ENCODE measurements at places on chromosomes 2 and 18.
A peak's percentile ranks its signal among the peaks of the same experiment; 100 is the strongest.

DNA sequence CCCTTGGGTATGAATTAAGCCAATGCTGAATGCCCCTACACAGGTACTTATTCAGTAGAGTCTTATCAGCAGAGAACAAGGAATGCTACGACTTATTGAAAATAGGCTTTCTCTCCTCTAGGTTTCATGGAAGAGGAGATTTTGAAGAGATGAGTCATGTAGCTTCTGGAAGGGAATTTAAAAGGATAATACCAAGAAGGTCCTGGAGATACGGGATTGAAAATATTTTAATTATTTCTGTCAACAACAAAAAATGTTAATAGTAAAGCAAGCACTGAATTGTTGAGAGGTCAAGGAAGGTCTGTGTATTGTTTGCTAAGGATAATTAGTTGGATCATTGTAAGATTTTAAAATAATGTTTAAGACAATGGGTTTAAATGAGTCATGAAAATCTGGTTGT, 293.0 kb upstream of the SPHKAP start:
- peak; percentile 28 for DNase-seq

GRCh38 chr2:66526180-66526579, 91.3 kb downstream of the MEIS1 start:
- no peak for DNase-seq

- peak; percentile 97 for DNase-seq
These were observed 81.3 kb downstream of the STRADB start for GRCh38 chr2:201532686-201533304.

- DNase-seq: no peak
These were observed 186.8 kb upstream of the RAB12 start for GRCh38 chr18:8422391-8422790.

DNA sequence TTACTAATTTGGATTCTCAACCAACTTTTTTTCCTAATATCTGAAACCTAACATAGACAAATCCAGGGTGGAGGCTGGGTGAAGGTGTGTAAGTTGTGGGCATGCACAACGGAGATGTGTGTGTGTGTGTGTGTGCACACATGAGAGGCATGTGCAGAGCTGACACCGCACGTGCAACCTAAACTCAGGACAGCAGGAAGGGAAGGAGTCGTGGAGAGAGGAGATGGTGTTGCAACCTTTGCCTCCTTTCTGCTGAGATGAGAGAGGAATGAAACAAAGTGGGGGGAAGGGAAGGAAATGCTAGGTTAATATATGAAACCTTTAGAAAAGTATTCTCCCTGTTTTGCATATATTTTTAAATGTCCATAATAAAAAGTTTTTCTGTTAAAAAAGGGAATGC, 64.7 kb downstream of the KCTD1 start:
- DNase-seq: no peak

DNA sequence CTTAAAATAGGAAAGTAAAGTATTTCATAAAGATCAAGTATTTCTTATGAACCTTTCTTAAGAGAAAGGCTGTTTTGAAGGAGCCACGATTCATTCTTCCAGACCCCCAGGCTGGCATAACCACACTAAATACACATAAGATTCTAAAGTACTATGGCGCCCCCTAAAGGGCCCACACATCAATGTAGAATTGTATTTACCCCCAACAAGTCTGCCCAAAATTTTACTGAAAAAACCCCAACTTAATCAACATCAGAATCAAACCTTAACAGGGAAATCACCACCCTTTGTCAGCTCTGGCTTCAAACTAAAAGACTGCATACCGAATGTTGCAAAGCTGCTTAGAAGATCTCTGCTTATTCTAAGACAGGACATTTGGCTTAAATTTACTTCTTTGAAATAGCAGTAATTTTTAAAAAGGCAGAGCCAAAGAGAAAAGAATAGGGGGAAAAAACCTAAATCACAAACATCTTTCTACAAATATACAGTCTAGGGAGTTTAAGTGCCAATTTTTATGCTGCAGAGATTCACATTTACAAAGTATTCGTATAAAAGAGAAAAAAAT, 20.4 kb upstream of the BCL2 start:
- DNase-seq: peak; percentile 58

- peak; percentile 8 for DNase-seq
These were observed 13.5 kb upstream of the TWSG1 start for GRCh38 chr18:9321017-9321452.

DNA sequence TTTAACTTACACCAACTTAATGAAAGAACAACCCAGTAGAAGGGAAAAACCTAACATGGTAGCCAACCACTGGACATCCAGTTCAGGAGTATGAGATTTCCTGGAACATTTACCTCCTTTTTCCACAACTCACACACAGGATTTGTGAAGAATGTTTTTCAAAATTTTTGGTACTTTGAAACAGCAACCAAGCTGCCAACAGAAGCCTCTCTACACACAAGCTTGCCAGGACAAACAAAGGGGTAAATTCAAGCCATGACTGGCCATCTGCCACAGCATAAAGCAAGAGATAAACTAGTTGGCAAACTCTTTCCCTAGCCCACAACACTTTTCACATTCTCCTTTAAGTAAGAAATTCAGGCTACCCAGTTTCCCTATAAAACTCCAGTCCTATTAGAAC, 21.4 kb downstream of the MGAT4A start:
- DNase-seq: no peak

- no peak for DNase-seq
These were observed 114.2 kb downstream of the PTPRM start for GRCh38 chr18:7681298-7681697.

- DNase-seq: no peak
These were observed 343.4 kb downstream of the GPD2 start for GRCh38 chr2:156779416-156780120.

GRCh38 chr2:163711699-163712098, 24.1 kb downstream of the FIGN start:
- no peak for DNase-seq

DNA sequence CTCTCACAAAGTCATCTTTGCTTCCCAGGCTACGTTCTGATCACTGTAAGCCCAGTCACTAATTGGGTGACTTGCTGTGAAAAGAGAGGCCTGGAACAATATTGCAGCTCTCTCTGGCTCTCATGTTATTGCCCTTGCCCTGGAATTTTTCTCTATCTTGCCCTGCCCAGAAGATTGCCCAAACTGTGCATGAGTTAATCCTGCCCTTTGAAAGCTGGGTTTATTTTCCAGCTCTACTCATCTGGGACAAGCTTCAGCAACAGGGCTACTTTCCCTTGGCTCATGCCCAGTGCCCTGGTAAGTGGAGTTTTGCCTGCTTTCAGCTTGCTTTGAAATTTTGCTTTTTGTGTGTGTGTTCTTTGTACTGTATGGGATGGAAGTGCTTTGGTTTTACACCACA, 6.9 kb upstream of the EHBP1 start:
- DNase-seq: no peak

GRCh38 chr18:34117319-34117718, 107.4 kb downstream of the NOL4 start:
- no peak for DNase-seq

DNA sequence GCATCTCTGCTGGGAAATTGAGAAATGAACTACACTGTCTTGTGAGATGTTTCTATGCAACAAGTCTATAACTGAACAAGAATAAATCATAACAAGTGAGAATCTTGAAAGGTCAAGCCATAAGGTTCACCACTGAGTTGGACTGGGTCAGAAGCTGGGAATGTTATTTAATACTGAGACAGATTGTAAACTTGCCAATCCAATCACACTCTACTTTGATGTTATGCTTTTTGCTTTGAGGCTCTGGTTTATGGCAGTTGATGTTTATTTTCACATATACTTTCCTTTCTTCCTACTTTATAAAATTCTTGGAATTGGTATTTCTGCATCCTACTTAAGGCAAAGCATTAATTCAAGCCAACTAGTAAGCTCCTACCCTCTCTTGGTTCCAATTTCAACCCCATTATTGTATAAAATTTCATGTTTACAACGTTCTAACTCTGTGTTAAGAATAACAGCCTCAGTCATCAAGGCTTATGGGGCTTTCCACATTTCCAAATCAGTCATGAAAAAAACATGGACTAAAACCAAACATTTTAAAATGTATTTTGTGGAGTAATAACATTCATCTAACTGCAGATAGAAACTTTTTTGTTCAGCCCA, 533.4 kb downstream of the NYAP2 start:
- no peak for DNase-seq

GRCh38 chr2:168272225-168272624, 24.8 kb upstream of the STK39 start:
- DNase-seq: no peak

GRCh38 chr2:6744038-6744437, 121.7 kb downstream of the CMPK2 start:
- DNase-seq: no peak

DNA sequence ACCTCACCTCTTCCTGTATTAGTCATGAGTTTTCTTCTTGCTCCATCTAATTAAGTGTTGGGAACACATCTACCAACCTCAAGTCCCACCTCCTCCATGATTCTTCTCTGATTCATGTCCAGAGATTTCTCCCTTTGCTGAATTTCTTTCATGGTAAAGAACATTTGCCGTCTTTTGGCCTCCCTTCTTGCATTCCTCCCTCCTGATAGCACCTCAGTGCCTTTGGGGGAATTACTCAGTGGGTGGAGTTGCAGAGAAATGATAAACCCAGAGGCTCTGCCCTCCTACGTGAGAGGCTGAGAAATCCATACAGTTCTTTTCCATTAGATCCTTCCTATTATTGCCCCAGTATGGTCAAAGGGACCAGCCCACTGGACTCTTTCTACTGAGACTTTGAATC, 651.9 kb downstream of the SLC4A3 start:
- DNase-seq: peak; percentile 96

GRCh38 chr2:189685540-189686229, 11.2 kb downstream of the ANKAR start:
- DNase-seq: peak; percentile 70

DNA sequence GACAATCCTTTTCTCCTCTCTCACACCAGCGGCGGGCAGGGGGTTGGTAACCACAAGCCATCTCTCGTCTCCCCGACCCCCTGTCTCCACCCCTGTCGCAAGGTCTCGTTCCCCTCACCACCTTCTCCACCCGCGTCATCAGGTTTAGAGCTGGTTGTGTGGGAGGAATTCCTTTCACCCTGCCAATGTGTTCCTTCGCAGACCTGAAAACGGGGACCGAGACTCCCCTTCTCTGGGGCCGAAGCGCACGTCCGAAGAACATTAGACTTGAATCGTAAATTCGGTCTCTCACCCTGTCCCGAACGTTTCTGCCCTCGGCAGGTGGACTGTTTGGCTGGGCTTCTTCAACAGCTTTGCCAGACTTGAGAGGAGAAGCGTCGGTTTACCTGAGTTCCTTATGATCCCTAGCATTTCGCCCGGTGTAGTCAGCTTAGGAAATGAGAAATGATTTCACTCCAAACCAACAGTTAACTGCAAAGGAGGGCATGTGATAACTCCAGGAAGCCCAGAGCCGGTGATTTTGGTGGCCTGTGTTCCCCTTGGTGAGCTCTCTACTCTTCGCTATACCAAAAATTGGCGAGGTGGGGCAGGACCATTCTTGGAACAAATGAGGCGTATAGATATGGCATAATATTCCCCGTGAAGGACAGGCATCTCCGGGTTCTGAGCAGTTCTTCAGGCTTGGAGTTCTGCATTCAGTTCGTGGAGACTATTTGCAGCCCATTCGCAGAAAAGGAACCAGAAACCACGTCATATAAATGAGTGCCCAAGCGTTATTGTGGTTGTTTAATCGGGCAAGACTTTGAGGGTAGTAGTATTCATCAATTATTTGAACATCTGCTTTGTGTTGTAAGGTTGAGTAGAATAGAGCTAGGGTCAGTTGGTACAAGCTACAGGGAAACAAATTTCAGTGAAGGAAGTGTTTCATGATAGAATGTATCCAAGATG, 694 bp downstream of the CFAP36 start:
- peak; percentile 29 for DNase-seq

DNA sequence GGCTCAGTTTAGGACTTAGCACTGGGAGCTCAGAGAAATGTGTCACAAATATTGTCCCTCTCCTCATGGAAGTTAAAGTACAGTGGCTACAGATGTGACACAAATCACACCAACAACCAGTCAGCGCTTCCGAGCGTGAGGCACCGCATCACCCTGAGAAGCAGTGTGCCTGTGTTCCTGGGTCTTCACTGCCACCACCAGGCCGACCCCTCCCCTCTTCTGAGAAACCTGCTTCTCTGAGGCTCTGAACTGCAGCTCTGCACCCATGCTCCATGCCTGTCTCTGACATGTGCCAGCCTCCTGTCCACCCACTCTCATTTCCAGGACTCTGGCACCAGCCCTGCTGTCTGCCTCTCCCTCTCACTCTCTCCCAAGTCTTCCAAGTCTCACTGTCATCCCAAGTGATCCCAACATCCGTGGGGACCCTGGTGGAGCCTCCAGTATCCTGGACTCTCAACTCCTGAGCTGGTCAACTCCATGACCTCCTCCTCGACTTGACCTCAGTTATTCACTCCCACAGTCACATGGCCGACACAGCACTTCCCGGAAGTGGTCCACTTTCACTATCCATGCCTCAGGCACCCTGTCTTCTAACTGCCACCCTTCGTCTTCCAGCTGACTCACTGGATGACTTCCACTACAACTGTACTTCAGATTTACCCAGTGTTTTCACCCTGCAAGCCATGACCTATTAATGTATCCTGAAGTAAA, 73.5 kb downstream of the FBXO15 start:
- no peak for DNase-seq

- peak; percentile 74 for DNase-seq
These were observed 19.5 kb downstream of the WIPF1 start for GRCh38 chr2:174577967-174578589.

- DNase-seq: no peak
These were observed 2.4 kb upstream of the GPR17 start for GRCh38 chr2:127643439-127644065.

GRCh38 chr2:207624185-207625013, 795 bp downstream of the METTL21A start:
- peak; percentile 61 for DNase-seq

GRCh38 chr18:32730620-32731091, 42.2 kb downstream of the KLHL14 start:
- peak; percentile 37 for DNase-seq

DNA sequence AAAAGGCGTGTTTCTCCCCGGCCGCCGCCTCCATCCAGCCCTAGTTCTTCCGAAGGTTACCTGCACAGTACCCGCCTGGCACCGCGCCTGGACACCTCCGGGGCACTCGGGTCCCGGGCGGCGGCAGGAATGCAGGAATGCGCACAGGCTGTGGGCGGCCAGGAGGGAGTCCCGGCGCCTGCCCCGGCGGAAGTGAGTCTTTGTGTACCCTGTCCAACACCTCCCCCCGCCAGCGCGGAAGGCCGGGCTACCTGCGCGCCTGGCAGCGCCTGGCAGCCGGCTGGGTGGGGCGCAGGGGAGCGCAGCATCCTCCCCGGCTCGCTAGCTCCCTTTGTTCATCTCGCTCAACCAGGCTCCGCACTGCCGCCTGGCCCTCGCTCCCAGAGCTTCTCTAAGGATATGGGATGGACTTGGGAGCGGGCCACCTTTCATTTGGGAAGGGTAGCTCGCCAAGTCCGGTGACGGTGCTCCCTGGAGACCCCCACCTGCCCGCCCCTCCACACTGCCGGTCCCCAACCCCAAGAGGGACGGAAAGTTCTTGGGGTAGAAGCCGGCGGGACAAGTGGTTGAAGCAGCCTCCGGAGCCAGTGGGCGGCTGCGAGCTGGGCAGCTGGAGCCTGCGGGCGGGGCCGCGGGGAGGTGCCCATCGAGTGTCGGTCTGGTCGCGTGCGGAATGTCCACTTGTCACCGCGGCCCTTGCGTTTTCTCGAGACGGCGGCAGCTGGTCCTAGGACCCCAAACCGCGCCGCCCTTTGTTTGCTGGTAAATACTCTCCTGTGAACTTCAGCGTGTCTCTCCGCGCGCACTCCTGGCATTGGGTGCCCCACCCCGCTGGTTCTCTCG, 1.2 kb upstream of the ST6GAL2 start:
- DNase-seq: no peak
